ENCODE measurements at places on chromosomes 11 and 22. TPM values are rescaled to one million over a fixed set of nuclear protein-coding genes. Genes with fewer than 3 reads are reported as not detected.

Gene MAP6
- total RNA-seq = 2.6 TPM

Gene SLC22A12
- not detected for total RNA-seq

Gene RABL2B
- 13.2 TPM for total RNA-seq

Gene C22orf31
- not detected for total RNA-seq

Gene BACE1
- 52.9 TPM for total RNA-seq

Gene C11orf97
- total RNA-seq = not detected

Gene LARGE1
- 12.2 TPM for total RNA-seq

Gene OR2D2
- 0.78 TPM for total RNA-seq

Gene SLC29A2
- 0.11 TPM for total RNA-seq

Gene SEC14L6
- 2.6 TPM for total RNA-seq

Gene C1QTNF5
- 53.2 TPM for total RNA-seq

Gene CCDC34
- total RNA-seq = 7.0 TPM

Gene RAB3IL1
- total RNA-seq = 8.5 TPM

Gene APOBEC3F
- total RNA-seq = 7.8 TPM

Gene IL18
- total RNA-seq = 0.39 TPM

Gene SGSM1
- total RNA-seq = 0.22 TPM

Gene GGTLC3
- total RNA-seq = not detected

Gene RAB38
- 0.32 TPM for total RNA-seq

Gene DEFB131B
- not detected for total RNA-seq
